ENCODE measurements at places on chromosomes 2 and 18. TPM values are rescaled to one million over a fixed set of nuclear protein-coding genes. Genes with fewer than 3 reads are reported as not detected.
A peak's percentile ranks its signal among the peaks of the same experiment; 100 is the strongest.

- peaks cover 3% of the 10 kb centered on the region for H3K27me3 ChIP-seq
- DNase-seq, result no peak
- H3K36me3 ChIP-seq, result no peaks in the 10 kb centered on the region
- no peak overlapping the region for H3K4me3 ChIP-seq
- H3K27ac ChIP-seq, result no peak overlapping the region
Measured at GRCh38 chr18:35441857-35442595, 55.7 kb downstream of the INO80C start.

DCC gene
- not detected for total RNA-seq

TEX44 gene
- not detected for total RNA-seq

- H3K27ac ChIP-seq, result no peak overlapping the region
- peak overlapping the region; percentile 81 for H3K4me3 ChIP-seq
- DNase-seq, result peak; percentile 48
Measured at GRCh38 chr2:27085673-27086089, 891 bp upstream of the KHK start.

GRCh38 chr2:108988796-108989713, at the start of gene EDAR:
TSS of gene EDAR (minus strand) at chr2:108989220. CDS start at chr2:108931014, 58,206 bp downstream.
- no peaks in the 10 kb centered on the region for H3K27me3 ChIP-seq
- peak; percentile 81 for DNase-seq
- H3K27ac ChIP-seq, result peak within 1 kb of the TSS; percentile 47
- H3K4me3 ChIP-seq, result peak within 1 kb of the TSS; percentile 78
- no peaks in the 10 kb centered on the region for H3K36me3 ChIP-seq

DNA sequence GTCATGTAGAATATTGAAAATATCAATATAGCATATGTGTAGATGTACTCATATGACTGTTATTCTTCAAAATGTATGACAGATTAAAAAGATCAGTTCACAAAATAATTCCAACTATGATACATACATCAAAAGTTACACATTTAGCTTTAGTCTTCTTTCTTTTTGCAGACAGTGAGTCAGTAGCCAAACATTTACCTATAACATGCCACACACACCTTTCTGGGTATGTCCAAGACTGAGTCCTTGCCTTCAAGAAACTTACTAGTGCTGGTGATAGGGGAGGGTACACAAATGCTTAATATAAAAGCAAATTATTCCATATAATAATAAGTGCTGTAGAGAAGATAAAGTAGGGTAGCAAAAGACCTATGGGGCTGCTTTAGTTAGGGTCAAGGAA, 152.9 kb upstream of the WDSUB1 start:
- no peaks in the 10 kb centered on the region for H3K4me1 ChIP-seq
- H3K4me3 ChIP-seq, result no peak overlapping the region
- no peak for DNase-seq
- no peak overlapping the region for H3K27ac ChIP-seq
- H3K36me3 ChIP-seq, result peaks cover 8% of the 10 kb centered on the region

LIMS3 gene
- 2.1 TPM for total RNA-seq

DNA sequence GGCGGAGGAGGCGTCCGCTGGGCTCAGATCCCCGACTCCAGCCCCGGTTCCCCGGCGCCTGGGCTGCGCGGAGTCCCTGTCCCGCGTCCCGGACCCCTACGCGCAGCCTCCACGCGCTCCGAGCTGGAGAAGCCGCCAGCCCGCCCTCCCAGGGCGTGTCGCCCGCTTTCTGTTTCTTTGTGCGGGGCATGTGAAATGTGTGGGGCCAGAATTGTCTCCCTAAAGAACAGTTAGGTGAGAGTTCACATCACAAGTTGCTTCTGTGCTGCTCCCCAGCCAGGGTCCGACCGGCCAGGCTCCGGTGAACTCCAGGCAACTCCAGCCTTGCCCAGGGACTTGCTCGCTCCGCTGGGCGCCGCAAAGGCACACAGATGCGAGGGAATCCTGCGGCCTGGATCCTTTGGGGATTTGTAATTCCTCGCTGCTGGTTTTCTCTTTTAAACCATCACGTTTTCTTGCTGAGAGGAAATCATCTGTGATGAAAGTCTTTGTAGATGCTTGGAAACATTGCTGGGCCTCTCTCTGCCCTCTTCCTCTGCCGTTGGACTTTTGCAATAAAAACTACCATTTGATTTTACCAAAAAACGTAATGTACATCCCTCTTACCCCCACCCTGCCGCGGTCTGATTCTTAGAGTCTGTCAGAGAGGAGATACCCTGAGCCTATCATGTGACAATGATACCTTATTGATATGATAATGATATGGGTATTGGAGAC, 631 bp downstream of the GYPC start:
- no peaks in the 10 kb centered on the region for H3K27me3 ChIP-seq
- peaks cover 41% of the 10 kb centered on the region for H3K36me3 ChIP-seq
- peak; percentile 53 for DNase-seq
- peak overlapping the region; percentile 100 for H3K27ac ChIP-seq
- peaks cover 50% of the 10 kb centered on the region for H3K4me1 ChIP-seq

DNA sequence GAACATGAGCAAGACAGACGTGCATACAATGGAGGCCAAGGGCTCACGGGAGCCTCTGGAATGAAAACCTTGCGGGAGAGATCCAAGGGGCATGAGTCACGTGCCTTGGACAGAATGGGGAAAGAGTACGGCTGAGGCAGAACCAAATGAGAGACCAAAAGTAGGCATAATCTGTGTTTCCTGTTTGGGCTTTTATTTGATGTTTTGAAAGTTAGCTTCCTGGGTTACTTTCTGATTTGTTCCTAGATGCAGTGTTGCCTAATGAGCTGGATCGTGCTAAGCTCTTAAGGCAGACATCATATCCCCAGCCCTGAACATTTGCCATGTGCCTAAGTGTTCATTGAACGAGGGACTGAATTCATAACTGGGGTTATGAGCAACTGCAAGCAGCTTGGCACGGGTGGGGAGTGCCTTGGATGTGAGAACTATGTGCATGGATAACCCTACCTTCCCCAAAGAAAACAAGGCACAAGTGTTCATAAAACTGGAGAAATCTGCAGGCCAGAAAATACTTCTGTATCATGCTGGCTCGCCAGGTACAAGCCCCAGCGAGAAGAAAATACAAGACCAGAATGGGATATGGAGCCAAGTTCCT, 60.3 kb upstream of the RPL31 start:
- H3K27ac ChIP-seq, result peak overlapping the region; percentile 86
- H3K27me3 ChIP-seq, result no peaks in the 10 kb centered on the region
- DNase-seq, result peak; percentile 30

DNA sequence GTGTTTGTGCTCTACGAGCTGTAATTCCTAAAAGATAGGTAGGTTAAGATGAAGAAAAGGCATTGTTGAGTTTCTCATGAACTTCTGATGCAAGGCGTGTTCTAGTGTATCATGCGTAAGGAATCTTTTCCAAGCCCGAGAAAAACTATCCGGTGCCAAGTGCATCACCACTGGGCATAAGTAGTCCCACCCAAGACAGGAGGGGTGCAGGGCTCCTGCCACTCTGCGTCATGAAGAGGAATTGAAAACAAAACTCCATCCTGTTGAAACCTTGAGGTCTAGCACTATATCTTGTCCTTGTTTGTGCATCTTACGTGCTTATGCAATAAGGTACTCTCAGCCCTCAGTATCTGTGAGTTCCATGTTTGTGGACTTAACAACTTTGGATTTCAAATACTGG, 45.7 kb downstream of the RAB31 start:
- H3K36me3 ChIP-seq, result no peaks in the 10 kb centered on the region
- H3K4me1 ChIP-seq, result no peaks in the 10 kb centered on the region
- H3K27me3 ChIP-seq, result no peaks in the 10 kb centered on the region

DNA sequence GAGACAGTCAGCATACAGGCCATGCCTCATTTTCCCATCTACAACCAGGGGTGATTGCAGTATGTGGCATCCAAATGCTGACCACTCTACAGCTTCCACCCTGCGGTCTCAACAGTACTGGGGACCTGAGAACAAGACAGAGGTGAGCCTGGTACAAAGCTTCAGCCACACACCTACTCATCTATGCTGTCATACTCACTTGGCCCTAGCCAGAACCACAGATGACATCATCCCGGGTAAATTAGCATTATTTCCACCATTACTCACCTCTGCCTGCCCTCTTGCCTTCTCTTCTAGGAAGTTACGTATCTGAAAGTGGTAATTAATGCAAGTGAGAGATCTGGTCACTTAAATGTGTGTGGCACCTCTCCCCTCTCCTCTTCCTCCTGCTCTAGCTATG, 208.2 kb upstream of the ARL4C start:
- no peaks in the 10 kb centered on the region for H3K4me1 ChIP-seq
- H3K4me3 ChIP-seq, result no peak overlapping the region
- H3K36me3 ChIP-seq, result no peaks in the 10 kb centered on the region
- H3K27ac ChIP-seq, result no peak overlapping the region
- no peak for DNase-seq

DNA sequence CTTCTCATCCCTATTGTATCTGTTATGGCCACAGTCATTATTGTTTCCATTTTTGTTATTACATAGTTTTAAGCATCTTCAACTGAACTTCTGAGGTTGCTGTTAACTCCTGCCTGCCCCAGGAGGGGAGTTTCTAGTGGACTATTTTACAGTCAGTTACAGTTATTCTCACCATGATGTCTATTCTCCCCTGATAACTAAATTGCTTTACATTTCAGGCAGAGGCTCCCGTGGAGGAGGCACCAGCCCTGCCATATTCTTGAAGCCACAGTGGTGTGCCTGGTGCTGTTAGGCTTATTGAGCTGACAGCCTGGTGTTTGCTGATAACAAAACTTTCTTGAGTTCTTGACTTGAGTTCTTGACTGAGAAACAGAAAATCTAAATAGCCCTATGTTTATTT, 256.4 kb downstream of the TFCP2L1 start:
- no peak overlapping the region for H3K27ac ChIP-seq
- DNase-seq, result no peak
- H3K4me1 ChIP-seq, result no peaks in the 10 kb centered on the region
- no peaks in the 10 kb centered on the region for H3K27me3 ChIP-seq
- no peak overlapping the region for H3K4me3 ChIP-seq
- H3K36me3 ChIP-seq, result no peaks in the 10 kb centered on the region

MTCL1 gene
- 0.15 TPM for total RNA-seq

DNA sequence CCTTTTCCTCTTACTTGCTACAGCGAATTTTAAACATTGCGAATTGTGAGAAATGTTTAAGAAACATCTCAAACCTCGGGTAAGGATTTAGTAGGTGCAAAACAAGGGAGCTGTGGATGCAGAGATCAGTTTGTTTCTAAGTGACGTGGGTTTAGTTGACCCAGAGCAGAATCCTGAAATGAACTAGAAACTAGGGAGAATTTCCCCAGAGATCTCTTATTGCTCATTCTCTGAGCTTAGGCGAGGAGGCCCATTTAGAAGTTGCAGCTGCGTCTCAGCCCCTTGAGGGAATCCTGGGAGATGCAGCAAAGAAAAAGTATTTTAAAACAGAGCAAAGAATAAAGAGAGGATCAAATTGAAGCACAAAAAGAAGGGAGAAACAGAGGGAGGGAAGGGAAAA, 29.3 kb downstream of the FAM124B start:
- no peak overlapping the region for H3K27ac ChIP-seq
- no peaks in the 10 kb centered on the region for H3K36me3 ChIP-seq
- DNase-seq, result no peak

MYCN gene
- total RNA-seq, result 0.19 TPM

DNA sequence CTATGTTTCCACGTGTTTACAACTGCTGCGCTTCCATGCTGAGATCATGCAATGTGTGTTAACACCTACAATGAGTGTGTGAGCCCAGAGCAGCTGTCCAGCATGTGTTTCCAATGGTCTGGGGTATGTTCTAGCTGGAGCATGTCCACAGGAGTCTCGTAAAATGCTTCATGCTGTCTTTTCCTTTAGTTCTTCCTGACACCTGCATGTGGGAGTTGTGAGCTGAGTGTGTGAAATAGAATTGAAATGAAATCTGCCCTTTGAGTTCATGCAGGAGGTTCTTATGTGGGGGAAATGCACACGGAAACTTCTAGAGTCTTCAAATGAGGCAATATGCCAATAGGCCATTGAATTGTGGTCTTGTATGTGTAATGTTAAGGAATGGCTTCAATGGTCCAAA, 205.1 kb downstream of the RND3 start:
- H3K36me3 ChIP-seq, result no peaks in the 10 kb centered on the region
- no peak overlapping the region for H3K27ac ChIP-seq
- no peak for DNase-seq

- DNase-seq, result no peak
- no peak overlapping the region for H3K27ac ChIP-seq
Measured at GRCh38 chr2:15673919-15674636, 82.4 kb downstream of the DDX1 start.

DNA sequence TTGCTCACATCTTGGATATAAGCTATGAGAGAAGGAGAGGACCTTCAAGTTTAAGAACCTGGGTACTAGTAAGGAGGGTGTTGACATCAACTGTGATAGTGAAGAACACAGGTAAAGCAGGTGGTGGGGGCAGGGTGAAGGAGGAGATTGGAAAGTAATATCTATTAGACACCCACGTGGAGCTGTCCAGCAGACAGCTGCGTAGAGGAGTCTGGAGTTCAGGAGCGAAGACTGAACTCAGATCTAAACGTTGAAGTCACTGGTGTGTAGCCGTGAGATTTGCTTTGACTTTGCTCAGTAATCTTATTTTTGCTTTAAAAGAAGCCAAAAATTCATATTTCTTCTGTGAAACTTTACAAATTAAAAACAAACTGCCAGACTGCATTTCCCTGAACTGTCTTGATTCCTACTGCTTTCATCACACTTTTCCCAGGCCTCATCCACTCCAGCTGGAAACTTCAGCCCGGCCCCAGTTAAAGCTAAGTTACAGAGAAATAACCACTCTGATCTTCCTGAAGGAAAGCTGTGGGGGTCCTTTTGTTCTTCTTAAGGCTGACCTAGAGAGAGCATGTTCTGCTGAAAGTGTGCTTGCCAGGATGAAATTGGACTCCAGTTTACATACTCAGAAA, 533.3 kb downstream of the CNTNAP5 start:
- no peaks in the 10 kb centered on the region for H3K4me1 ChIP-seq
- H3K27ac ChIP-seq, result no peak overlapping the region
- no peak overlapping the region for H3K4me3 ChIP-seq
- no peak for DNase-seq

DNA sequence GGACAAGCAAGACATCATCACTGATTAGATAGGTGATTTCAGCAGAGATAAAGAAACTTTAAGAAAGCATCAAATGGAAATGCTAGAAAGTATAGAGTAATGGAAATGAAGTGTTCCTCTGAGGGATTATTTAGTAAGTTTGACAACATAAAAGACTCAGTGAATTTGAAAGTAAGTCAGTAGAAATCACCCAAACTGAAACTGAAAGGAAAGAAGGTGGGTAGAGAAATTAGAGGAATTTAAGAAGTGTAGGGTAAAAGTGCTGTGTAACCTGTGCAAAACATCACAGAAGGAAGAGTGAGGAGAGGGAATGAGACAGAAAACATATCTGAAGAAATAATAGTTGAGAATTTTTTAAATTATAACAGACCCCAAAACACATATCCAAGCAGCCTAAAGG, 343.1 kb downstream of the CBLN2 start:
- no peaks in the 10 kb centered on the region for H3K4me1 ChIP-seq
- no peak overlapping the region for H3K27ac ChIP-seq
- no peak overlapping the region for H3K4me3 ChIP-seq
- no peak for DNase-seq
- no peaks in the 10 kb centered on the region for H3K36me3 ChIP-seq

Data from activated naive CD4-positive, alpha-beta T cell treated with anti-CD3 and anti-CD28 coated beads for 36 hours (primary cell).